ENCODE measurements at places on chromosomes 5 and 9.

GRCh38 chr5:83249156-83249555 lies 171.8 kb downstream of the XRCC4 start:
- no peak for DNase-seq

DNA sequence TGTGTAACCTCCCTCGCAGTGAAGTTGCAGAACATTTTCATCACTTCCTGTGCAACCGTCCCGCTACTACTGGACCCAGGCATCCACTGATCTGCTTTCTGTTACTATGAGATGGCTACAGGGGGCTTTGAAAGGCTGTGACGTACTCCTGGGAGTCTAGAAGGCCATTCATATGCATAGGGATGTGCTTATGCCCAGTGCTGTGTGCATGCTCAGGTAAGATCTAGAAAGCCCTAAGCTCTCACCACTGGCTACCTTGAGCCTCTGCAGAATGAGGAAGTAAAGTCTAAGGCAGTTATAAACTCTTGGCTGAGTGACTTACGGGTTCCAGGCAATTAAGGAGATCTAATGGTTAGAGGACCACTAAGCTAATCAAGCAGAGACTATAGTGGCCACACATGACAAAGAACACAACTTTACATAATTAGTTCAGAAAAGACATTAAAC lies 11.8 kb downstream of the HNRNPAB start:
- DNase-seq, result no peak

- DNase-seq, result no peak
These were observed 82.3 kb downstream of the DAPK1 start for GRCh38 chr9:87579781-87580541.

GRCh38 chr5:58764199-58764598 lies 181.3 kb downstream of the RAB3C start:
- no peak for DNase-seq

GRCh38 chr9:125484350-125485282 lies 222.4 kb downstream of the MAPKAP1 start:
- peak; percentile 20 for DNase-seq

GRCh38 chr9:93129286-93129685 lies 4.8 kb downstream of the NINJ1 start:
- no peak for DNase-seq

GRCh38 chr5:3659907-3660306 lies 64.3 kb downstream of the IRX1 start:
- no peak for DNase-seq

DNA sequence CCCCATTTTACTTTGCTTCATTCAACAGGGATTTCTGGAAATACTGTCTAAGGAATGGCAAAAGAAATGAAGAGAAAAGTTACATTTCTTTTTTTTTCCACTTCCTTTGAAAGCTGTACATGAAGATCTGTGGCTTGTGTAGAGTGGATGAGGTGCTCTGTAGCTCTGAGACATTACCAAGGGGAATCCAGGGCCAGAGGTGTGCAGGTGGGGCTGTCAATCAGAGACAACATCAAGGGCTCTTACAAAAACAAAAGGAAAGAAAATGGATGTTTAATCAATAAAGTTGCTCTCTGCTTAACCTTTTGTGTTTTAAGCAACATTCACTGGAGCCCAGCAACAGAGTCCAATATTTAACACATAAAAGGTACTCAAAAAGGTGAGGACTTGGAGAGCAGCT lies 391.1 kb downstream of the TMEM38B start:
- DNase-seq, result no peak

DNA sequence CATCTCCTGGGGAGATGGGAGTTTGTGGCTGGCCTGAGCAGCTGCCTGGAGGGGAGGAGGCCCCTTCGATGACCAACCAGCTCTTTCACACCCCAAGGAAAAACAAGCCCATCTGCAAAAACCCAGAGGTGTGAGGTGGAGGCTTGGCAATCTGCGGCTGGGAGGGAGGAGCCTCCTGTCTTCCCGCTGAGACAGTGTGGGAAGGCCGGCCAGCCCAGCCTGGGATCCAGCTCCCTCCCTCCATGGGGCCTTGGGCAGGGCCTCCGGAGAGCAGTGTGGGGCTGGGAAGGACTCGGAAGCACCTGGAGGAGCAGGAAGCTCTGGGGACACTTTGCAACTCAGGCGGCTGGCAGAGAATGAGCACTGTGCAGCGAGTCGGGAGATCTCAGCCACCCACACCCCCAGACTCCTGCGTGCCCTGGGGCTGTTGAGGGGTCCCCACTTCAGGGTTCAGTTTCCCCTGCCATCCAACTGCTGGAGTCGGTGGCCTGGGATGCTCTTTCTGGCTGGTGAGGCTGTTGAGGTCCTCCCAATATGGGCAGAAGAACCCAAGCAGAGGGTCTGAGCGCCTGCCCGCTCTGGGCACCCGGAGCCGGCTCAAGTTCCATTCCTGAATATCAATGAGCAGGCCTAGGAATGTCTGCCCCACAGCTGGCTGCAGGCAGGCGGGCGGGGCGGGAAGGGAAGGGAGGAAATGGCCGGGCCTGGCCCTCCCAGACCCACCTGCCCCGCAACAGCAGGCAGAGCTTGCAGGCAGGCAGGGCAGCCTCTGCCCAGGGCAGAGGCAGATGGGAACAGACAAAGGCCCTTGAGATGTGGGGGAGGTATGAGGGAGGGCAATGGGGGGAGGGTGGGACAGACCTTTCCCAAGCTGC lies 101.1 kb downstream of the FGF18 start:
- DNase-seq, result peak; percentile 83

GRCh38 chr5:171629628-171630349 lies 155.8 kb upstream of the SMIM23 start:
- DNase-seq, result peak; percentile 88

- DNase-seq, result no peak
These were observed 429.1 kb downstream of the NR2F1-AS1 start for GRCh38 chr5:93151896-93152295.

DNA sequence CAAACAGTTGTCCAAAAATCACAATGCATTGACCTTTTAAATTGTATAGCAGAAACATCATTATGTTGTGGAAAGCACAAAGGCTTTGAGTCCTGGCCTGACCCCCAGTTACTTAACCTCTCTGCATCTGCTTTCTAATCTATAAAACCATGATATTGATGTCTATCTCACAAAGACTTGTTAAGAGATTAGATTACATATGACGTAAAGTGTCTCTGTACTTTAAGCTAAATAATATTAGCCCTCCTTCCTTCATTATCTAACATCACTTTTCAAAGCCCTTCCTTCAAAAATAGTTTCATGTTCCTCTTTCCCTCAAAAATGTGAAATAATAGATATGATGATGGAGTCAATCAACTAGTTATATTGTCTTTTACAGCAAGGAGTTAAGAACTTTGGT lies 3.4 kb downstream of the ADAMTS6 start:
- DNase-seq, result no peak

Data from tongue (tissue), 3 donors.